ENCODE measurements at places on chromosomes 1 and 21. TPM values are rescaled to one million over a fixed set of nuclear protein-coding genes. Genes with fewer than 3 reads are reported as not detected.

The KRTAP11-1 gene
- not detected for total RNA-seq

The PADI1 gene
- 0.07 TPM for total RNA-seq

The DSCAM gene
- 0.41 TPM for total RNA-seq

The MMP23B gene
- 11.9 TPM for total RNA-seq

The GPR157 gene
- total RNA-seq = 7.5 TPM

The ICOSLG gene
- 0.96 TPM for total RNA-seq

The A3GALT2 gene
- not detected for total RNA-seq

The CFAP45 gene
- 1.6 TPM for total RNA-seq

Data from H7 (cell line).